ENCODE measurements at places on chromosomes 1 and 21. TPM values are rescaled to one million over a fixed set of nuclear protein-coding genes. Genes with fewer than 3 reads are reported as not detected.

Gene CSF3R
- 0.10 TPM for polyA plus RNA-seq

Gene EPRS1
- 52.0 TPM for polyA plus RNA-seq

Gene NID1
- polyA plus RNA-seq: not detected

Gene DMRTA2
- polyA plus RNA-seq: not detected

Gene PLA2G5
- not detected for polyA plus RNA-seq

Gene CAMTA1
- polyA plus RNA-seq: 78.3 TPM

Gene HES3
- polyA plus RNA-seq: not detected

Gene KLHDC8A
- not detected for polyA plus RNA-seq

Gene PRAMEF12
- not detected for polyA plus RNA-seq

Gene CELA3A
- not detected for polyA plus RNA-seq

Gene ZSWIM5
- polyA plus RNA-seq: 0.65 TPM

DNA sequence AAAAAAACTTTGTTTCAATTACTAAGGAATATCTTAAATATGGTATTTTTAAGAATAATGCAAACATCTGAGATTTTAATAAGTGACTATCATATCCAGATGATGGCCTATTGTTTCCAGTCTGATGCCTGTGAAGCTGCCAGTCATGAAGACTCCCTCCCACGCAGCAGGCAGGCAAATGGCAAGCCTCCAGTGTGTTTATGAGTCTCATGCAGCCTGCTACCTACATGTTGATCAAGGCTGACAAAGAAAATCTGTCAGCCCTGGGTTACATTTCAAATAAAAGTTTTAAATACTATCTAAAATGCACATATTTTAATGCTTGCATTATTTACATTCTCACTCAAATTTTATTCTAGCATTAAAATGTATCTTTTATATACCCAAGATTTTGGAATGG lies 137.6 kb upstream of the RNPC3 start:
- H3K4me3 ChIP-seq: no peak overlapping the region
- no peak overlapping the region for H3K27ac ChIP-seq
- H3K4me1 ChIP-seq: no peaks in the 10 kb centered on the region
- no peaks in the 10 kb centered on the region for H3K27me3 ChIP-seq
- no peak for DNase-seq

- H3K27me3 ChIP-seq: peaks cover 16% of the 10 kb centered on the region
- no peaks in the 10 kb centered on the region for H3K4me1 ChIP-seq
- H3K27ac ChIP-seq: no peak overlapping the region
- H3K36me3 ChIP-seq: no peaks in the 10 kb centered on the region
- H3K4me3 ChIP-seq: no peak overlapping the region
- no peak for DNase-seq
These were observed 663.6 kb upstream of the PLXNA2 start for GRCh38 chr1:208907790-208908189.

DNA sequence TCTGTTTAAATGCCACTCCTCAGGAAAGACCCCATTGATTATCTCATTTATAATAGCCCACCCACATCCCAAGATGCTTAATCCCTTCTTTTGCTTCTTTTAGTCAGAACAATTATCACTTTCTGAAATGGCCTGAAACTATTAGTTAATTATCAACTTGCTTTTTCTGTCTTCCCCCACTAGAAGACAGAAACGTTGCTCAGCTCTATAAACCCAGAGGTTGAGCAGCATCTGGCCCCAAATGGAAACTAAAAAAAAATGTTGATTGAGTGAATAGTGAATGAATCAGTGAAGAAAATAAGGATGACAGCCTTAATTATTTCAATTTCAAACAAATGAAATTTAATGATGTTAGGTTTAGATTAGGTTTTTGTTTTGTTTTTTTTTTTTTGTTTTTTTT lies 38.2 kb upstream of the PIGC start:
- H3K4me1 ChIP-seq: no peaks in the 10 kb centered on the region
- no peak overlapping the region for H3K4me3 ChIP-seq
- no peak for DNase-seq
- H3K36me3 ChIP-seq: no peaks in the 10 kb centered on the region
- H3K27me3 ChIP-seq: peaks cover 2% of the 10 kb centered on the region
- no peak overlapping the region for H3K27ac ChIP-seq

- no peak for DNase-seq
- no peak overlapping the region for H3K4me3 ChIP-seq
These were observed 72.3 kb upstream of the ARTN start for GRCh38 chr1:43861337-43861736.

- peaks cover 7% of the 10 kb centered on the region for H3K27me3 ChIP-seq
- no peak overlapping the region for H3K4me3 ChIP-seq
- no peaks in the 10 kb centered on the region for H3K4me1 ChIP-seq
- H3K27ac ChIP-seq: no peak overlapping the region
- no peak for DNase-seq
- H3K36me3 ChIP-seq: no peaks in the 10 kb centered on the region
These were observed 40.1 kb upstream of the CXADR start for GRCh38 chr21:17472592-17473271.

DNA sequence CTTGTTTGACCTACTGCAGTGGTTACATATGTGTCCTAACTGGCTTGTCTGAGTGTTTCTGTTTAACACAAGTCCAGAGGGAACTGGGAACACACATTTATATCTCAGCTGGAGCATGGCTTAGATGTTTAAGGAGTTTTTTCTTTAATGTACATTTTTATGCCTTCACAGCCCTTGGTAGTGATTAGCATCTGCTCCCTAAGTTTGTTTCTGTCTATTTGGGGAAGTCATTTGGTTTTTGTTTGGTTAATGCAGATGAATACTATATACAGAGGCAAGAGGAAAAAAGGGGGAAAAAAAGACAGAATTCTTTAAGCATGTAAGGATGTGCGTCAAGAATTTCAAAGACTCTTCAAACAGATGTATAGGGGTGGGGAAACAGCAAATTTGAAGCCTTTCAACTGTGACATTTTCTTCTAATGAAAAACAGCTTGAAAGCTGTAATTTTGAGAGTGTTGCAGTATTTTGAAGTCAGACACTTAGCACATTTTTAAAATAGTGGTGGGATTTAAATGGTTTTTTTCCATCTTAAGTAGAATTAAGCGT lies 15.4 kb downstream of the MACO1 start:
- H3K4me1 ChIP-seq: peaks cover 38% of the 10 kb centered on the region
- H3K36me3 ChIP-seq: peaks cover 3% of the 10 kb centered on the region

DNA sequence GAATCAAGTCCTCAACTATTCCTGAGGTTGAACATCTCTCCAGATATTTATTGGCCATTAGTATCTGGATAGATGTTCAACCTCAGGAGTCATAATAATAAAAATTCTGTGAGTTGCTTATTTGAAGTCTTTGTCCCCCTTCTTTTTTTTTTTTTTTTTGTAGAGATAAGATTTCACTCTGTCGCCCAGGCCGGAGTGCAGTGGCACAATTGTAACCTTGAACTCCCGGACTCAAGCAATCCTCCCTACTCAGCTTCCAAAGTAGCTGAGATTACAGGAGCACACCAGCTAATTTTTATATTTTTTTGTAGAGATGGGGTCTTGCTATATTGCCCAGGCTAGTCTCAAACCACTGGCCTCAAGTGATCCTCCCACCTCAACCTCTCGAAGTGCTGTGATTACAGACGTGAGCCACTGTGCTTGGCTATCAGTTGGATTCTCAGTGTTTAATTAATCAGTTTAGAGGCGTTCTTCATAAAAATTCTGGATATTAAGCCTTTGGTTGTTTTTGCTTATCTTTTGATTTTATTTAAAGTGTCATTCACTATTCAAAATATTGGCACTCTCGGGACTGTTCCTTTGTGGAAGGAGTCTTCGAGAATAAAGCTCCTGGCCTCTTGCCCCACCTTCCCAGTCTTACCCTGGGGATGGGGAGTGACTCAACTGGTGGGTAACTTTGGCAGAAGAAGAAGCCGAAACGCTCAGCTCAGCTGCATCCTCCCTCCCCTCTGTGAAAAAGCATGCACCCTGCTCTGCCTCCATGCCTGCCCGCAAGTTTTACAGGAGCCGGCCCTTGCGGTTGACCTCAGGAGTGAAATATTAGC lies 11.2 kb upstream of the HYI start:
- DNase-seq: no peak
- no peaks in the 10 kb centered on the region for H3K27me3 ChIP-seq
- H3K4me1 ChIP-seq: peaks cover 2% of the 10 kb centered on the region

- no peak overlapping the region for H3K4me3 ChIP-seq
- no peaks in the 10 kb centered on the region for H3K36me3 ChIP-seq
These were observed 179.8 kb downstream of the FOXD2 start for GRCh38 chr1:47617381-47618221.

DNA sequence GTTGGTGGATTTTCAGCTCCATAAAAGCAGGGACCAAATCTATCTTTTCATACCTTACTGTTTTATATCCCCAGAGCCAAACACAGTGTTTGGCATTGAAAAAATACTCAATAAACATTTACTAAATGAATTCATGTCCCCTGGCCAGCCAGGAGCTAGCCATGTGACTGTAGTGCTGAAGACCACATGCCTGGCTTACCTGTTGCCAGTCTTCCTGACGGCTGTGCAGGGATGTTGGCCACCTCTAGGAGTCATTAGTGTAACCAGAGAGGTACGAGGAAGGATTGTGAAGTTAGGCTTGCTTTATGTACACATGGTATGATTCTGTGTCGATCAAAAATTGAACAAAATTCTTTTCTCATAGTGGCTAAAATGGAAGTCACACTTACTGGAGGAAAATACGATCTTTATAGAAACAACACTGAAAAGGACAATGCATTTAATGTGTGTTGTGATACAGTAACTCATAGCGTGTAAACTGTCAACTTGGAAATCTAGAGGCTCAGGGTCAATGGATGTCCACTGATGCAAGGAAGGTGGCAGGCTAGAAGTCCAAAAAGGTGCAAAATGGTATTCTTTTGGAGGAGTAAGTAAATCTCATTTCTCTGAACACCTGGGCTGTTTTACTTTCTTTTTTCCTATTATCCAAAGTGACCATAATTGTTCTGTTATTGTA lies 60.9 kb downstream of the FGGY start:
- H3K4me1 ChIP-seq: no peaks in the 10 kb centered on the region
- no peak overlapping the region for H3K27ac ChIP-seq
- H3K4me3 ChIP-seq: no peak overlapping the region

DNA sequence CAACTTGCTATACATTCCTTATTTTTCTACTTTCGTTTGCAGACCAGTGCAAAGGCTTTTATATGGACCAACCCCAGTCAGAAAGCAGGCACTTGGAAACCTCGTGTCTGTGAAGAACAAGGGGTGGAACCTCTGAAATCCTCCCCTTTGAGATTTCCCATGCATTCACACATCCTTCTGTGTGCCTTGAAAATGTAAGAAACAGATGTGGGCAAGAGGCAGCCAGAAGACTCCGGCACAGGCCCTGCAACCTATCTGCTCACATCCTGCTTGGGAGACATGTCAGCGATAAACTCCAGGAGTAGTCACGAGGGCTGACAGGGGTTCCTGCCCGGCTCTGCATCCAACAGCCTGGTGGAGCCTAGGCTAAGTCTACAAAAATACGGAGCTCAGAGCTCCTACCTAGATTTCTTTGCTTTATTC lies 42.5 kb downstream of the ETS2 start:
- no peak overlapping the region for H3K4me3 ChIP-seq
- peaks cover 5% of the 10 kb centered on the region for H3K27me3 ChIP-seq
- DNase-seq: no peak
- H3K27ac ChIP-seq: no peak overlapping the region

GRCh38 chr1:204207136-204207616 lies 6.6 kb downstream of the GOLT1A start:
- no peak overlapping the region for H3K27ac ChIP-seq
- peak; percentile 71 for DNase-seq
- no peaks in the 10 kb centered on the region for H3K36me3 ChIP-seq

DNA sequence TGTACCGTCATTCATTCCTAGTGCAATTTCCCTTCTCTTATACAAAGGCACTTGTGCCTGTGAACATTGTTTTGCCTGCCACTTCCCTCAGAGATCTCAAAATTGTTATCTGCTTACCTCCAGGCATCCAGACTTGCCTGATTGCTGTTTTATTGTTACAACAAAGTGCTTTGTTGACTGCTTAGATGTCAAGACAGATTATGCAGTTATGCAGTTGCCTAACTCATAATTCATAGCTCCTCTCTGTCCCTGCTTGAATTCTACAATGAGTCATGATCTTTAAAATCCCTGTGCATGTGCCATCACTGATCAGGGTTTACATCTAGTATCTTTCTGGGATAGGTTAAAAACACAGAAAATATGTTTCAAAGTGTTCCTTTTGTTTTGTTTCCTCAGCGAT lies 24.5 kb downstream of the CXADR start:
- no peaks in the 10 kb centered on the region for H3K36me3 ChIP-seq
- H3K27ac ChIP-seq: no peak overlapping the region
- DNase-seq: no peak
